NCI-H2081 (cell line): ENCODE measurements at places on chromosomes 7 and 10.

DNA sequence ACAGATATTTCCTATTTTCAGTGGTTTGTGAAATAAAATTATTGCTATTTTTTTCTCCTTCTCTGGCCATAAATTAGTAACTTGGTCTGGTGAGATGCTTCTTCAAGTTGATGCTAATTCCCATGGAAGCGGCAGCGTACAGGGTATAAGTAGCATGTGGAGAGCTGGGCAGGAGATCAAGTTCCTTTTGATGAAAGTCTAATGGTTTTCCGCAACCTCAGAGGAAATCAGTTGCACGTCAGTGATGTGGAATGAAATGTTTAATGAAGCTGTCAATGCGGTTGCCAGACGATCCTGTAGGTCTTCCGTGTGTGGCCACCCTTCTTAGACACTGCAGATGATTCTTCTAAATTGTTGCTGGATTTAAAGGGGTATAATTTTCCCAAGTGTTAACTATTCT, 236.4 kb upstream of the GRM3 start:
- no peak for DNase-seq

DNA sequence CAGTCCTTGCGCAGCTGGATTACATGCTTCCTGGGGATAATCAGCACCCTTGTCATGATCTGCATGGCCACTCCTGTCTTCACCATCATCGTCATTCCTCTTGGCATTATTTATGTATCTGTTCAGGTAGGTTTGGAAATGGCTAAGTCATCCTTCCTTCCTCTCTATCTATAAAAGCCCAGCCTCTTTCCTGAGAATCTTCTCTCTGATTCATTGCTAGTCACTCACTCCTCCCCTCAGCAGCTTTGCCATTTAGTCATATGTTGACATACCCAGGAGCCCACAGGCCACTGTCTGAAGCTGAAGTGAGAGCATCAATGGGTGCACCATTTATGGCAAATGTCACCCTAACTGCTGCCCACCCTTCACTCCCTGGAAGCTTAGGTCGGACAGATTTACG, 52.0 kb downstream of the ABCC2 start:
- no peak for DNase-seq

DNA sequence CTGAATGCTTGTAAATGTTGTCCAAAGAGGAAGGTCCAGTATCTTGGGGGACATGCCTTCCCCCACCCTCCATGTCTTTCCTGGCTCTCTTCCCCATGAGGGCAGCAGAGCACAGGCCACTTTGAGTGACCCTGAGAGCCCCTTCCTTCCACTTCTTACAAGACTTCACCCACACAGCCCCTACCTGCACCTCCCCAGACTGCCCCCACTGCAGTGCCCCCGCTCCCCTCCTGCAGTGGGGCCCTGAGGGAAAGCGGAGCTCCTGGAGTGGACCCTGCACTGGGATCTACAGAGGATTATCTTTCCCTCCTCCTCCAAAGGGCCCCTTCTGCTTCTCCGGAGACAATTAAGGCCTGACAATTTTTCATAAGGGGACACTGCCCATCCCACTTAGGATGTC, 326.8 kb downstream of the TCERG1L start:
- no peak for DNase-seq

GRCh38 chr7:149171892-149172533, 23.3 kb upstream of the ZNF282 start:
- no peak for DNase-seq

DNA sequence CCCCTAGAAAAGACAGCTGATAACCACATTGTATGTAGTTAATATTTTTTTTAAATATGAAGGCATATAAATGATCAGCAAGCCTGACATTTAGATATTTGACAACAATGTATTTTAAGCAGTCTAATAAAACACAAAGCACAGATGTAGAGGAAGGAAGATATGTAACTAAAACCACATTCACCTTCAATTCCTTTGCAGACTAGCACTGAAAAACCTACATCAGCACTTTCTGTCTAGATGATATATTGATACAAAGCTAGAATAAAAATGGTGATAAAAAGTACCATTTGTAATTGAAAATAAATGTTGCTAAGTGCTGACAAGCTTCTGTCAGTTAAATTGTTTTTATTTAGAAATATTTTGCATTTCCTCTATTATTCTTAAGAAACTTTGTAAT, 153.6 kb downstream of the IMMP2L start:
- no peak for DNase-seq

DNA sequence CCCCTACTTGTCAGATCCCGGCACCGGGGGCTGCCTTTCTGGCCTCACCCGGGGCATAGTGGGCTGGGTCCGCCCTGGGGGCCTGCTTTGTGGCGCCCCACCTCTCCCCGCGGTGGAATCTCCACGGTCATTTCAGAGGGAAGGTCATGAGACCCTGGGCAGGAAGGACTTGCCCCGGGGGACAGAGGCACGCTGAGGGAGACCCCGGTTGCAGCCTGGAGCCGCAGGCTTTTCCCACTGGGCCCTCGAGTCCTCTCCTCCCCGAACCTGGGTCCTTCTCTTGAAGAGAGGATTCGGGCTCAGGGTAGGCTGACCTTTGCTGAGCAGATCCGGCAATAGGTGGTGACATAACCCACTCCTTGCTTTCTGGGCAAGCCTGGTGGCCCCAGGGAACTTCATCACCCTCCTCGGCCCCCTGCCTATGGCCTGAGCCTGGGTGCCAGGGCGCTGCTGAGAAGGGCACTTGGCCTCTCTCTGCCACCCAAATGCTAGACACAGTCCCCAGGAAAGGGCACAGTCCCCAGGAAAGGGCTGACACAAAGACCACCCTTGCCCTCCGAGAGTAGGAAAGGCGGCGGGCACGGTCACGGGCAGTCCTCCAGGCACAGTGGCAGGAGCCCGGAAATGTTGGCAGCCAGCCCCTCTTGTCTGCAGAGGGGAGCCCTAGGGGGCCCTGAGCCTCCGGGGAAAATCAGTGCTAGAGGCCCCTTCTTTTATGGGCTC, 36.2 kb downstream of the FKBP6 start:
- peak; percentile 84 for DNase-seq

GRCh38 chr7:142770661-142771352, at the start of gene PRSS2:
PRSS2 (plus strand) TSS chr7:142770970; CDS start chr7:142770983, 13 bp downstream.
- DNase-seq: peak; percentile 13

DNA sequence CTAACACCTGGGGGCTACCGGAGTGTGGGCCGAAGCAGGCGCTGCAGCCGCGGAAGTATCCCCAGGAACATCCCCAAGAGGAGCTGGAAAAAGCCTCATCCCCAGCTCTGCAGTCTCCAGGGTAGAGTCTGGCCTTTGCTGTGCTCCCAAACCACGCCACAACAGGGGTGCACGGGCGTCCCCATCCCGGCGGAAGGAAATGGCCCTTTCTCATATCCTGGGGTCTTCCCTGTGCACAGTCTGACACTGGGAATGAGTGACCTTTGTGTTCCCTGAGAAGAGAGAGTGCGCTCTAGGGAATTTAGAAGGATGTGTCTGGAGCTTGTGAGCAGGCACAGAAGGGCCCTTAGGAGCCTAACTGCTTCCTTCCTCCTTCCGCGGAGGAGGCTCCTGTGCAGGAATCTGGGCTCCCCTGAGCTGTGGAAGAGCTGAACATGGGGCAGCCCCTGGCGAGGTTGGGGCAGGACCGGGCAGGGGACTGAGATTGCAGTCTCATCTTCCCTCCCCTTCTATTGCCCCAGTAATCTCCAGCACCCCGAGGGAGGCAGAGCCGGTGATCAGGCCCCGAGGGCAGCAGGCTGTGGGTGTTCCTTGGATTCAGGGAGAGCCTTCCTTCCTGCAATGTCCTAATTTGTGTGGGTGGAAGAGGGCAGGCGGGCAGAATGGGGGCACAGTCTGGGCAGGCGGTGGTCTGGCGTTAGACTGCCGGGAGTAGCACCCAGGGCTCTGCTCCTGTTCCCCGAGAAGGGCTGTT, 1.3 kb downstream of the REPIN1 start:
- DNase-seq: no peak

DNA sequence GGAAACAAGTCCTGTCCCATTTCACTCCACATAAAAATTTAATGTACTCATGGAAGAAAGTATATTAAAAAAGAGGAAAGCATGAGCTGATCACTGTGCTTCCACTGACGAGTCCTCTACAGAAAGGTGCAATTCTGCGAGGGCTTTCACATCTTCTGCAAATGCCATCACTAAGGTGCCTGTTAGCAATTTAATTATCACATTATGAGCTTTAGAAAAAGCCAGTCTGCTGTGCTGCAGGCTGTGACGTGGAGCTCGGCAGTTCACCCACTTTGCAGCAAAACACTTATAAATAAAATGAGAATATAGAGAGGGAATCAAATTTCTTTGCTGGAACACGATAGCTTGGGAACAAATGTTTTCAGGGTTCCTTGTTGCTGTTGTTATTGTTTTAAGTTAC, 22.5 kb upstream of the NEUROD6 start:
- no peak for DNase-seq

DNA sequence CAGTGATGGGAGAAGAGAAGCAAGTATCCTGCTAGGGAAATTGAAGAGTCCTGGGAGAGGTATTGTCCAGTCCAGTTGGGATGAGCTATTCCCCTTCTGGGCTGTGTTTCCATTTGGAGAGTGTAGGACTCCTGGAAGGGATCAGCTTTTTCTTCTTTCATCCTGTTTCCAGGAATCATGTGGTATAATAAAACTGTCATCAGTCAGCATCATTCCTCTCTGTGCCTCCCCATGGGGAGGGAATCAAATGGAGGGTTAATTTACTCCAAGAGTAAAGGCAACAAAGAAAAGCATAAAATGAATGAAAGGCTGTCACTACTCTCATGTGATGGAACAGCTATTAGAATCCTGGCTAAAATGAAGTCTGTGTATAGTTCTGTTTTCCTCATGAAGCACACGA, 429.9 kb downstream of the SORCS3 start:
- no peak for DNase-seq

- no peak for DNase-seq
These were observed 3.5 kb downstream of the PTTG1IP2 start for GRCh38 chr7:90472805-90473540.

GRCh38 chr7:86939197-86939814, 120.1 kb downstream of the ELAPOR2 start:
- peak; percentile 81 for DNase-seq

DNA sequence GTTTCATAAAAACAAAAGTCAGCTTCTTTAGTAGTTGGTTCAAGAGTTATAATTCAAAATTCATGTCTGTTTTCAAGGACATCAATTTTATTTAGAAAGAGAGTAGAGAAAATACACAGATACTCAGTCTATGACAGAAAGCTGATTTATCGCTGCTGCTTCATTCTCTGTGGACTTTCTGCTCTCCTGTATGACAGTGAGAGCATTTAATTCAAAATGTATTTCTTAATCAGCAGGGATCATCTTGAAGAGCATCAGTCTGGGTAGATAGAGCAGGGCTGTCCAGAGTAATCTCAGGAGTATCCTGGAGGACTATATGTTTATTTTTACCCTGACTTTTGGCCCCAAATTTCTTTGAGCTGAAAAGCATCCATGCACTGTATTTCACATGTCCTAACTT, 1676.7 kb downstream of the REEP3 start:
- DNase-seq: no peak

DNA sequence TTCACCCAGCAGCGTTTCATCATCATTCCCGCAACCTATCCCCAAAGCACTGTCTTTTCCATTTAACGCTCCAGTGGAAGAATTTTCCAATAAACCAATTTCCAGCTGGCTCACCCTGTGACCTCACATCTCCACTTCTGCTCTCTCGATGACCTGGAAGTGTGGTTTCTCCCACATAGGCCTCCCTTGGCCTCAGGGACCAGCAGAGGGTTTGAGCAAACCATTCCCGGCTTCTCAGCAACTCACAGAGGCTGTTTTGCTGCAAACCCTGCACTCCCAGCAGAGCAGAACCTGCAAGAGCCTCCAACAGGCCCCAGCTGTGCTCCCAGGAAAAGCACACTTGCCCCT, 523.0 kb upstream of the FOXK1 start:
- DNase-seq: no peak

DNA sequence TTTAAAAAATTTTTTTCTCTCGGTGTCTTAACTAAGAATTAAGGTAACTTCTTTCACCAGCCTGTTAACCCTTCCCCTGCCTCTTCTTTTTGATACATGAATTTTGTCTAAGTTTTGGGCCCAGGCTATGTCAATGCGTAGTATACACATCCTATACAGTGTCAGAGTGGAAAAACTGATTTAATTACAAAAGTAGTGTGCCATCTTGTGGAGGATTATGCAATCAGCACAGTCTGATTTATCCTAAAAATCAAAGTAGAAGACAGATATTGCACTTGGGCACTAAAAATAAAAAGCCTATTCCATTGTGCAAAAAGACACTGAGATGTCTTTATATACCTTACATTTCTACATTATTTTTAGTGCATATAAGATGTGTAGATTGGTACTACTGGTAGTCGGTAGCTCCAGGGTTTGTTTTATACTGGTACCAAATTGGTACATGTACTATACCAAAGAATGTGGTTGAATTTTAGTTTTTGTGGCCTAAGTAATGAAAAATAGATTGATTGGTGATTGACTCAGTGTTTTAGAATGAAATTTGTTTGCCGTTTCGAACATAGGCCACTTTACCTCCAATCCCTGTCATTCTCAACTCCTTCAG, 96.6 kb downstream of the MKLN1 start:
- DNase-seq: peak; percentile 31

DNA sequence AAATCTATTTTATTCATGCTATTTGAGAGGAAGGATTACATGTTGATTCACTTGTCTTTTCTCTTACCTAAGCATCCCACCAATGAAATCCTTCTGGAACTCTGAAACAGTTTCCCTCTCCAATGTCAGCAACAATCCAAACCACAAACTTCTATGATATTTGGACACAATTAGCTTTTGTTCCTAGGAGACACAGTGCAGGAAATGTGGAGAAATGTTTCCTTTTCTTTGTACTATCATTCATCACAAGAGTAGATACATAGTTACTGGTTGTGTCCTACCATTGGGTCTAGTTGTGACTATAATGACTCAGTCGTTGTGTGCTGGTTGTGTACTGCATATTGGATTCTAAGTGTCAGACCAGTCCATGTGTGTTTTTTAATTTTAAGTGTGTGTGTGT, 156.8 kb upstream of the MAGI2 start:
- no peak for DNase-seq

GRCh38 chr10:62577666-62578291, 203.6 kb downstream of the ZNF365 start:
- no peak for DNase-seq

DNA sequence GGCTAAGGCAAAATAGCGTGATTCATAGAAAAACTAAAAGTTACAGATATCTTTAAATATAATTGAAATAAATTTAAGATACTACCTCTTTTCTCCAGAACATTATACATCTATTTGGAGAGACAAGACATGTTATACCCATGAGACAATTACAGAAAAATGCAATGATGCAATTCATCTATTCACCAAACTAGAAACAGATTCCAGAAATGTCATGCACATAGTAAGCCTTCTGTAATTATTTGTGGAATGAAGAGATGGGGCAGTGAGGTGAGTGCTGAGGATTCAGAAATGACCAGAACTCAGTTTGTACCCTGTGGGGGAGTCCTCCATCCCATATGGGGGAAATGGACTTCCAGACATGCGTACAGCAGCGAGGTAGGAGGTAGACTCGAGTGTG, 99.4 kb downstream of the MKX start:
- DNase-seq: no peak

GRCh38 chr10:55277549-55277948, 476.5 kb upstream of the PCDH15 start:
- DNase-seq: no peak

- DNase-seq: no peak
These were observed 9.8 kb upstream of the FZD9 start for GRCh38 chr7:73423519-73424488.

- DNase-seq: no peak
These were observed 88.2 kb upstream of the CCDC71L start for GRCh38 chr7:106749165-106749564.

GRCh38 chr10:9885761-9886160, 1131.9 kb upstream of the CELF2 start:
- no peak for DNase-seq
